ENCODE measurements at places on chromosomes 5 and 9.

- DNase-seq, result no peak
Measured at GRCh38 chr5:113235884-113236283, 198.9 kb downstream of the TSSK1B start.

GRCh38 chr9:31740705-31741104 lies 643.7 kb upstream of the ACO1 start:
- DNase-seq, result no peak

GRCh38 chr9:89637787-89638186 lies 33.0 kb downstream of the GADD45G start:
- no peak for DNase-seq

GRCh38 chr5:102792705-102793104 lies 37.6 kb downstream of the PAM start:
- no peak for DNase-seq

GRCh38 chr5:67030289-67031056 lies 166.1 kb downstream of the CD180 start:
- DNase-seq, result no peak

DNA sequence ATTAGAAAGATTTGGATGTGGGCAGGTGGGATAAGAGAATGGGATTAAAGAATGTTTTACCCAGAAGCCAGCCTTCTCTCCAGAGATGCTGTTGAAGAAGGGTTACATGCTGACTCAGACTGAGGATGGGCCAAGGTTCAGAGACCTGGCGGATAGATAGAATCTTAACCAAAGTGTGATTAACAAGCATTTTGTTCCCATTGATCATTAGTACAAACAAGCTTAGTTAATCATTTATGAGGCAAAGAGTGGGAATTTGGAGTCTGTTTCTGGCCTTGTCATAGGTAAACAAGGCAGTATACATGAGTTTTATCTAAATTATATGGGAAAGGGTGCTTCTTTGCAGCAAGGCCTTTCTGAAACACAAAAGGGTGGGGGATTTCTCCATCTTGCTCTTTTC lies 20.8 kb upstream of the DTWD2 start:
- no peak for DNase-seq

DNA sequence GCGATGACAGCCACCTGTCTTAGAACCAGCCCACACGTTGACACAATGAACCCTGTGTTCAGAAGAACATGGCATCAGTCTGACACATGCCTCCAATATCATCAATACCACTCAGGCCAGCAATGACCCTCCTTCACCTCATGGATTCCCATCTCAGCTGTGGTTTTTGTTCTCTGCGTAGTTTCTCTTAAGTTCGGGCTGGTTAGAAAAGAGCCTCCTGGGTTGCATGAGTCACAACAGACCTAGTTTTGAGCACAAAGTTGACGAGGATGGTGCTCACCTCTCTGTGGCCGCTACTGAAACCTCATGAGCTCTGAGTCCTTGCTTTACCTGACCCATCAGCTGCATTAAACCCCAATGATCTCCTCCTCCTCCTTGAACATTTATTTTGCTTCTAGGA lies 299.9 kb downstream of the SPOCK1 start:
- no peak for DNase-seq

GRCh38 chr5:151384106-151384505 lies 36.7 kb upstream of the SLC36A2 start:
- no peak for DNase-seq

DNA sequence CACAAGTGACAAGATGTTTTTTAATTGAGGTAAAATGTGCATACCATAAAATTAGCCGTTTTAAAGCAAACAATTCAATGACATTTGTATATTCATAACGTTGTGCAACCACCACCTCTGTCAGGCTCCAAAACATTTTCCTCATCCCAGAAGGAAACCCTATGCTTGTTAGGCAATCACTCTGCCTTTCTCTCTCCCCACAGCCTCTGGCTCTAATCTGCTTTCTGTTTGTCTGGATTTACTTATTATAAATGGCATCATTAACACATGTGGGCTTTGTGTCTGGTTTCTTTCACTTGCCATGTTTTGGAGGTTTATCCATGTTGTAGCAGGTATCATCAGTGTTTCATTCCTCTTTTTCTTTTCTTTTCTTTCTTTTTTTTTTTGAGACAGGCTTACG lies 1.4 kb upstream of the N4BP3 start:
- no peak for DNase-seq

- no peak for DNase-seq
Measured at GRCh38 chr5:35598707-35599370, 18.8 kb upstream of the SPEF2 start.

- DNase-seq, result no peak
Measured at GRCh38 chr9:87880116-87880515, 2.6 kb upstream of the SPATA31E1 start.

DNA sequence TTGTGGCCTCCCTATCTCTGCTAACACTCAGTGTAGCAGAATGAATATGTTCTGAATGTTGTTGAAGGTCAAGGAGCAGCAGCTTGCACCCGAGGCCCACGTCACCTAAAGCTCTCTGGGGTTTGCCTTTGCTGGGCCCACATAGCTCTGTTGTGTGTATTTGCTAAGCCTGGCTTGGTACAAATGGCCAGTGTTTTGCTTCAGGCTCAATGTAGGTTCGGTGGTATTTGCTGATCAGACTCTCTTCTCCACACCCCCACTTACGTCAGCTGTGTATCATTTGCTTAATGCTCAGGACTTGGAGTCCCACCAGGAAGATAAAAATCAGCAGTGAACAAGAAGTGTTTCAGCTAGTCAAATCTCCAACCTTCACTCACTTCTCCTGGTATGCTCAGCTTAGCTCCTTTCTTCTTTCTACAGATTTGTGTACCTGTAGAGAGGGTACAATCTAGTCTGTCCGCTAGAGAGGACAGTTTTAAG lies 4.8 kb upstream of the RFESD start:
- no peak for DNase-seq

DNA sequence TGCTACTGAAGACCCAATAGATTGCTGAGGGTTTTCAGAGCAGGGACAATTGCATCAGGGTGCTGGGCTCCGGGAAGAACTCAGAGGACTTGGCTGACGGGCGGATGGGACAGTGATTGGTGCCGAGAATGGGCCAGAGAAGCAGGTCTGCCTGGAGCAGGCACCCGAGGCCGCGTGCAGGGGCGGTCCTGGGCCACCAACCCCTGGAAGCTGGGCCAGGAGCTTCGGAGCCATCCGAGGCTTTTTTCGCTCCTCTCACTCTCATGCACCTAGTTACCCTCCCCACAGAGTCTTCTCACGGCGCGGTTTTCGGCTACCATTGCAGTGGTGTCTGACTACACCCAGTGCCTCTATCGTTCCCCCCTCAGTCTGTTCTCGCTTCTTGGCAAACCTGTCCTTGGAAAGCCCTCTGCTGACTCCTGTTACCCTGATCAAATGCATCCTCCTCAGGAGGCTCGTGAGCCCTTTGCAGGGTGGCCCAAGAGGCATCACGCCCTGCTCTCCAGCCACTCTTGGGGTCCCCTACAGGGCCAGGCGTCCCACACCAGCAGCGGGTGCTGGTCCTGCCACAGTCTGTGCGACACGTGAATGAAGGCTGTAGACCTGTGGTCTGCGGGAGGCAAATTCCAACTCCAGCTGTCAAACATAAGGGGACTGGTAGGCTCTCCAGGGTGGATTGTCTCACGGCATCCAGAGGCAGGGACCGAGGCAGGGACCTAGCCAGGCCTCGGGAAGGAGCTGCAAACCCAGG lies 1.2 kb upstream of the CLPTM1L start:
- DNase-seq, result no peak

GRCh38 chr9:135669616-135670285 lies 6.6 kb downstream of the LCN9 start:
- no peak for DNase-seq

DNA sequence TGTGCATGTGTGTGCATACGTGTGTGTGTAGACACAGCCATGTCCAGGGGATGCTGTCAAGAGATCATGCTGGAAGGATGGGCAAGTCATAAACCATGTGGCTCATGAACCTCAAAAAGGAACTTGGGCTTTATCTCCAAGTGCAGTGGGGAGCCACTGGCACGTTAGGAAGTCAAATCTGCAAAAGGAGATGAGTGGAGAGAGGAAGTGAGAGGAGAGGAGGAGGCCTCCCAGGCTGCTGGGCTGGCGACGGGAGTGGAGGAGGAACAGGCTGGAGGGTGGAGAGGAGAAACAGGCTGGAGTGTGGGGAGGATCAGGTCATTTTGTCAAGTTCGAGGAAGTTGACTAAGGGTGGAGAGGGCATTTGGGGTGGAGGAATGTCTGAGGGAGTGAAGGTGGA lies 29.2 kb upstream of the TIFAB start:
- no peak for DNase-seq

DNA sequence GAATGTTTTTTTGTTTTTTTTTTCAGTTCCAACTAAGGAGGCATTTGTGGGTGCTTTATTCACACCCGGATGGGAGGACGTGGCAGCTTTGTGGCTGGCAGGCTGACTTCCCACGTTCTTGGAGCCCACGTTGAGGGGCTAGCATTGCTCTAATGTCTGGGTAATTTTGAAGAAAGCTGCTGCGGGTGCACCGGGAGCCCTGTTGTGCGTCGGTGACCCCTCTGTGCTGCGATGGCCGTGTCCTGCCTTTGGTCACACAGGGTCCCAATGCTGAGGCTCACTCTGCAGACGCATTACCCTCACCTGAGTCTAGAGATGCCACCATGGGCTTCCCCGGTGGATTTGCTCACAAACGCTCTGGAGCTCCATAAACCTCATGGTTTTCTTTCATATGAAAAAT lies 34.2 kb downstream of the NDUFS6 start:
- no peak for DNase-seq

GRCh38 chr9:118088090-118088489 lies 383.9 kb downstream of the TLR4 start:
- no peak for DNase-seq

DNA sequence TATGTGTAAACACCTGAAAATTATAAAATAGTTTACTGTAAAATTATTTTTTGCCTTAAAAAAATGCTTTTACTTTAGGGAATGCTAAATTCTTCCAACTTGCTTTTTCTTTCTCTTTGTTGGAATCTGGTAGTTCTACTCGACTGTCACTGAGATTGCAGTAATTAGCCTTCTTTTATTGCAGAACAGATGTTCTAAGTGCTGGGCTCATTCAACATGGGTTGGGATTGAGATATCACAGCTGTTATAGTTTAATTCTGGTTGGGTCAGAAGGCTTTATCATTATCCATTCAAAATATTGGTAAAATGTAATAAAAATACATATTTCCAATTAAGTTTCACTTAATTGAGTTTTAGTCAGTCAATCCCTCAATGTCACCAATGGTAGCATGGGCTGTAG lies 686.7 kb downstream of the CDH18 start:
- DNase-seq, result no peak

DNA sequence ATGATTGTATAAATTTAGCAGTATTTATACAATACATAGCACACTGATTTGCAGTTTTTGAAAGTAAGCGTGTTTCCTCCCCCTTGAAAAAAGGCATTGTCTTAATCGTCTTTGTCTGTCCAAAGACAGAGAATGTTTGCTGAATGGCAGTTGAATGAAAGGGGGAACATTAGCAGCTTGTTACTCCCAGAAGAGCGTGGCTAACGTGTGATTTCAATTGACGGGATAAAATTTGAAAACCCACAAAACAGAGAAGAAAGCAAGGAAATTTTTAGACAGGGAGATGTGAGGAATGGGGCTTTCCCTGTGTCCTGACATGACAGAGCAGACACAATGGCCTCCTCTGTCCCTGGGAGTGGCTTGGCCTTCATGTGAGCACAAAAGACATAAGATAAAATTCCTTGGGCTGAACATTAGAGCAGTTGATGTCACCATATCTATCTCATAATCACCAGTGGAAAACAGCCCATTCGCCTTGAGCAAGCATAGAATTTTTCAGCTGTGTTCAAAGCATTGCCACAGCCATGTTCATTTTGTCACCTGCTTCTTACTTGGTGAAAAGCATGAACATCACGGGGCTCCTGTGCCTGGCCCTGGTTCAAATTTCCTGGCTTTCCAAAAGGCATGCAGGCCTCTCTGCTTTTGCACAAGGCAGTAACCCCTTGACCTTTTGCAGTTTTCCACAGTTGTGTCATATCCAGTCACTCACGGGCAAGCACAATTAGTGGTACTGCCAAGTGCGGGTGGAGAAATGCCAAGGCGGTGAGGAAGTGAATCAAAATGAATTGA lies 126.9 kb downstream of the TLE1 start:
- no peak for DNase-seq

- no peak for DNase-seq
Measured at GRCh38 chr5:179321206-179321987, 23.9 kb downstream of the ADAMTS2 start.

- DNase-seq, result no peak
Measured at GRCh38 chr9:130939405-130940026, 469 bp upstream of the FIBCD1 start.

- DNase-seq, result no peak
Measured at GRCh38 chr9:97510797-97511654, 9.6 kb downstream of the TMOD1 start.

- DNase-seq, result no peak
Measured at GRCh38 chr9:112647596-112647995, 70.3 kb downstream of the INIP start.

GRCh38 chr5:80755626-80756025 lies 100.8 kb upstream of the DHFR start:
- DNase-seq, result no peak

DNA sequence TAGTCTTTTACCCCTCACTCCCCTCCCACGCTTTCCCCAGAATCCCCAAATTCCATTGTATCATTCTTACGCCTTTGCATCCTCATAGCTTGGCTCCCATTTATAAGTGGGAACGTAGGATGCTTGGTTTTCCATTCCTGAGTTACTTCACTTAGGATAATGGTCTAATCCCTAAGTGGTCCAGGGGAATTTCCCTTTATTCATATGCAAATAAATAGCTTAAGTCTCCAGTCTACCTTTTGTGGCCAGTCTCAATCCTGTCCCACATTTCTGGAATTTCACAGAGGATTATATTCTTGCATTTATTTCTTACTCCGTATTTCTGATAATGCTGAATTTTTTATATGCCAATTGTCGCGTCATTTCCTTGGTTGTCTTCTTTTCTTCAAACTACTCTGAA lies 245.6 kb upstream of the DAB2 start:
- no peak for DNase-seq

DNA sequence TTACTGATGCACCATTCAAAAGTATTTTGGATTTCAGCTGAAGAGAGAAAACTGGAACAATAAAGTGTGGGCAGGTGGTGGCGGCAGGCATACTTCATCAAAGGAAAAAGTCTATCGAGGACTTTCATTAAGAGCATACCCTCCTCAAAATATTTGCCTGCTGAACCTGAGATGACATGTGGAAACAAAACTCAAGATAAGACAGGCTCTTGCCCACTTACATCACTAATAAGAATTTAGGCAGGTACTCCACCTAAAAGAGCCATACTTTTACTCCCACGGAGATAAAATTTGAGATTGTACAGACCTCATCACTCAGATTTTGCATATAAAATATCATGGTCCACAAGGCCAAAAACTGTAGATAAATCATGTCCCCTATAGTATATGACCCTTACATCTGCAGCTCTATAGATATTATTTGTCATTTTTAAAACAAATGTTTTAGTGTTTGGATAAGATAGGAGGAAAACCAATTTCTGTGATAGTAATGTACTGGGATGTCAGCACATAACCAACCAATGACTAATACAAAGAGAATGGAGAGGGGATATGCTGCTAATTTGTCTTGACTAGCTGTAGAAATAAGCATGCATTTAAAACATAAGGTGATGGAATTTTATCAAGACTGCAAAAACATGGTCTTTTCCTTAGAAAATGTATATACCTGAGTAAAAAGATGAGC lies 730.6 kb upstream of the ZNF608 start:
- no peak for DNase-seq
